ENCODE measurements at places on chromosomes 11 and 22.

GRCh38 chr22:35804421-35804820 lies 86.7 kb downstream of the APOL5 start:
- no peak for DNase-seq

DNA sequence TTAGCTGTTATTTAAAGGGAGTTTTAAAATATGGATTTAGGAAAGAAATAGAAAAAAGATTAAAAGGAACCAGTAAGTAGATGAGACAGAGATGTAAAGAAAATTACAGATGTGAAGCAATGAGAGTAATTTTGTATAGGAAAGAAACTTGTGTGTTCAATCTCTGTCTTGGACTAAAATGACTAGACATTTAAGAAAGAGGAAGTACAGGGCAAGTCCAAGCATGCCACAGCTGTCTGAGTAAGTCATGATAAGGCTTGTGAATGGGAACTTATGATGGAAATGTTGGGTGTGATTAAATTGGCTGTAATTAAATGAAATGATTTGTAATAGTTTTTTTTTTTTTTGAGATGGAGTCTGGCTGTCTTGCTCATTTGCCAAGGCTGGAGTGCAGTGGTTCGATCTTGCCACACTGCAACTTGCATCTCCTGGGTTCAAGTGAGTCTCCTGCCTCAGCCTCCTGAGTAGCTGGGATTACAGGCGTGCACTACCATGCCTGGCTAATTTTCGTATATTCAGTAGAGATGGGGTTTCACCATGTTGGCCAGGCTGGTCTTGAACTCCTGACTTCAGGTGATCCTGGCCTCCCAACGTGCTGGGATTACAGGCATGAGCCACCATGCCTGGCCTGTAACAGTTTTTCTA lies 5.9 kb upstream of the ACY3 start:
- no peak for DNase-seq

GRCh38 chr11:21888814-21889213 lies 304.1 kb upstream of the ANO5 start:
- no peak for DNase-seq

DNA sequence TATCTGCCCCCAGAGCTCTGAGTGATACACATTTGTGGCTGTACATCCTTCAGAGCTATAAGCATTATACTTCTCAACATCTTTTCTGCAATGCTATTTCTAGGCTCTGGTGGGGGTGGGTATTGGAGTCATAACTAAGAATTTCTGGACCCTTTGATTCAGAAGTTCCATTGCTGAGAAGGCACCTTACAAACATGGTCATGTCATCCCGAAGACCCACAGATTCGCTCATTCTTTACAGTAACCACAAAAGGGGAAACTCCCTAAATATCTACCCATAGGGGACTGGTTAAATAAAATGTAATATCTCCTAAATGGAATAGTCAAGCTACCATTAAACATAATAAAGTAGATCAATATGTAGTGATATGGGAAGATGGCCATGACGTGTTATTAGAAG lies 98.8 kb downstream of the PRR5L start:
- no peak for DNase-seq

DNA sequence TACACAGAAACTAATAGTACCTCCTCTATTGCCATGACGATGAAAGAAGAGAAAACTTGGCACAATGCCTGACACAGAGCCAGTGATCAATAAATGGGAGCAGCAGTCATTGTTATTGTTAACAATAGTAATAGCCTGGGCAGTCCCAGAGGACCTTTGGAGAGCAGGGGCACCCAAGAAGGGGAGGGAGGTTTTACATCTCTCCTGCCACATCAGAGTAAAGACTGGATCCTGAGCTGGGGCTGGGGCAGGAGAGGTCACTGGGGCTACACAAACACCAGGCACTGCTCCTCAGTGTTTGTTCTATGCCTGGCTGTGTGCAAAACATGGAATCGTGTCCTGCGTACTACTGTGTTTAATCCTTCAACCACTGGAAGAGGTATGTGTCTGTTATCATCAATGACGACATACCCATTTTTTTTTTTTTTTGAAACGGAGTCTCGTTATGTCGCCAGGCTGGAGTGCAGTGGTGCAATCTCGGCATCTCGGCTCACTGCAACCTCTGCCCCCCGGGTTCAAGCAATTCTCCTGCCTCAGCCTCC lies 25.0 kb upstream of the CREB3L1 start:
- no peak for DNase-seq
